ENCODE measurements at places on chromosomes 6 and 20. TPM values are rescaled to one million over a fixed set of nuclear protein-coding genes. Genes with fewer than 3 reads are reported as not detected.

Gene HLA-DQB1
- not detected for total RNA-seq

Gene DNAH8
- total RNA-seq, result not detected

Gene CRISP2
- total RNA-seq, result not detected

Gene MRPS26
- total RNA-seq, result 77.8 TPM

Gene RIPPLY2
- total RNA-seq, result not detected

Gene OTOR
- total RNA-seq, result not detected

Gene TTK
- total RNA-seq, result 0.64 TPM

Gene PLAGL1
- total RNA-seq, result 3.2 TPM

Gene UST
- 27.7 TPM for total RNA-seq

Gene KCNQ2
- total RNA-seq, result not detected

Gene LY6G6D
- total RNA-seq, result not detected
